ENCODE measurements at places on chromosomes 3 and 15.

DNA sequence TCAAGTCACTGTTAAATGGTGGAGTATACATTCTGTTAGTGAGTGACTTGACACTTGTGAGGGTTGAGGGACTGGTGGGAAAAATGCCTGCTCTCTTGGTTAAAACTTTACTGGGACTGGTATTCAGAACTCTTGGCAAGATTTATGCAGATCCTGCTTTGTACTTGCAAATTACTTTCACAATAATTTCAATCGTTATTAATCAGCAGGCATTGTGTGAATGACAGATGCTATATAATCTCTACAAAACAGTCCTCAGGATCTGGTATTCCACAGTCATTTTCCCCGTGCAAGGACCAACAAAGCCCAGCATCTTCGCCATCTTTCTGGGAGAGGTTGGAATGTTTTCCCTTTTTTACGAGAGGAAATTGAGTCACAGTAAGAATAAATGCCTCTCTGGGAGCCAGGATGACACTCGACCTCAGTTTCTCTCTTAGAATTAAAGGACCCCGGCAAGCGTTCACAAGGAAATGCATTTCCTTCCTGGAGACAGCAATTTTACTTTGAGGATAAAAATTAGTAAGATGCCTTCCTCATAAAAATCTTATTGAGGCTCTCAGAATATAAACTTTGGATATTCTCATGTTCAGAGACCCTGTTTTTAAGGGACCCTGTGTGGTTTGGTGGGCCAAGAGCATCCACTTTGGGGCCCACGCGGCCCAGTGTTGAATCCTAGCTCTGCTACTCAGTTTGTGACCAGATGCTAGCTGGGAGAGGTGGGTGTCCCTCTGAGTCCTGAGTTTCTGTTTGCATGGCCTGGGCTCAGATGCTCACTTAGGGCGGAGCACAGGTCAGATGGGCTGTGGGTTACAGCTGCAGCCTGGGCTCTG, 45.3 kb upstream of the PLCL2 start:
- no peak for DNase-seq

GRCh38 chr3:58657036-58657520, 9.5 kb downstream of the FAM3D start:
- no peak for DNase-seq

DNA sequence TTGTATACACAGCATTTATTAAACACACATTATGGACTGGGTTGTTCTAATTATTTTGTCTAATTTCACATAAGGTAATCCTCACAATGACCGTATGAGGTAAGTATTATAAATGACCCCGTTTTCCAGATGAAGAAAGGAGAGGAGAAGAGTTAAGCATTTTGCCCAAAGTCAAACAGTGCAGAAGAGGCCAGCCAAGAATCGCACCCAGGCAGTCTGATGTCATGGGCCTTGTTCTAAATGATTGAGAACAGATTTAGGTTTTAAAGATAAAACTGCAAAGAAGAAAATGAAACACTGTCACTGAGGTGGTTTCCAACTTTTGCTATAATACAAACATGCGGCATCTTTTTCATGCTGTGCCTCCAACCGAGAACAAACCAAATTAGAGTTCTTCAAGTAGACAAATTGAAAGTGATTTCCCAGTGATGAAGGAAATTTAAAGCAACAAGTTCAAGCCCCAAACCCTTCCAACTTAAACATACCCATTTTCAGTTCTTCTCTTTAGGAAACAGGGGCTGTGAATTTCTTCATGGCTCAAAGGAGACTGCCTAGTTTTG, 155.3 kb downstream of the THRB start:
- peak; percentile 17 for DNase-seq

GRCh38 chr3:69777582-69777967, 38.3 kb downstream of the MITF start:
- DNase-seq: no peak

DNA sequence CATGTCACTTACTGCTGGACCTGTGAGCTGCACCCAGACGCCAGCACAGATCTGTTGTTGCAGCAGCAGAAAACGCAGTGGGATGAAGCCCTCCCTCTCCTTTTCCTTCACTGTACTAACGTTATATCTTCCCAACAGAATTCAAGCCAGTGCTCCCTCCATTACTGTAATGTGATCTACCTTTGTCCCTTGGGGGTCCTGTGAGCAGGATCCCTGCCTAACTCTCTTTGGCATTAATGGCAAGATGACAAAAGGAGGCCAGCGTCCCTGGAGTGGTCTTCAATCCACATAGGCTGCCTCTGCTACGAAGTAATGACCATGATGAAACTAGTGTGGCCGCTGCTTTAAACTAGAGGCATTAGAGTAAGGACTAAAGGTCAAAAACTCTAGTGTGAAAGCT, 69.3 kb upstream of the SOX14 start:
- DNase-seq: no peak

- DNase-seq: no peak
These were observed 109.5 kb upstream of the PLXNA1 start for GRCh38 chr3:126873416-126873815.

DNA sequence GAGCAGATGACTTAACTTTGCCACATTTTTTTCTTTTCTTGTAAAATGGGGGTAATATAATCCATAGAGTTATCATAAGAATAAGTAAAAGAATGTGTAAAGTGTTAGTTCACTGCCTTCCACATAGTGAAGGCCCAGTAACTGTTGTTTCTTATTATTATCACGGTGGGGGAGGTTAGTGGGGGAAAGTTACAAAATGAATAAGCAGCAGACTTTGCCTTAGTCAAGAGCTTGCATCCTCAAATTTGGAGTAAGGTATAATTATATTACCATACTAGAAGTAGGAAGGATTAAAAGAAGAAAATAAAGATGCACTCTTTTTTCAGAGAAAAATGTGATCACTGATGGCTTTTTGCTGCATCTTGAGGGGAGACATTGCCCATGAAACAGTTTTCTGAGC, 247.6 kb downstream of the PTPRG start:
- DNase-seq: no peak

GRCh38 chr15:85756411-85757072, 38.2 kb downstream of the KLHL25 start:
- DNase-seq: peak; percentile 53

- DNase-seq: peak; percentile 69
These were observed 133.4 kb downstream of the TPRA1 start for GRCh38 chr3:127457094-127457475.

DNA sequence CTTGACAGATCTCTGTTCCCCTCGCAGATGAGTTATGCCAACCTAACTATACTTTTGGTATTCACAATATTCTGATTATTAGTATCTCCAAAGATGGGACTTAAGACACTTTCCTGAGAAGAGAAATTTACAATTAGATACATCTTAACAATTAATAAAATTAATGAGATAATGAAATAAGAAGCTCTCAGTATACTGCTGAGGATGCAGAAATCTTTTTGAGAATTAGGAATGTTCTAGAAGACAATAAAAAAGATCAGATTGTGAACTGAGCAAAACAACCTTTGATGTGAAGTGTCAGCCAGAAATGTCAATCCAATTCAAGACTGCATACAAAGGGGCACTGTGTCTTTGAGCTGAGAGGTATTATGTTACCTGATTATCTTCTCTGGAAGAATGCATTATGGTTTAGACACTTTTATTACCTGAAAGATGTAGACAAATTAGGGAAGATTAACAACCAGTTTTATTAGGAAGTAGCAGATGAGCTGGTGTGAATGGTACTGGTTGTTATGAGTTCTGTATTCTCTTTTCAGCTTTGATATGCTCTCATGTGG, 262.9 kb downstream of the TIGIT start:
- DNase-seq: no peak

DNA sequence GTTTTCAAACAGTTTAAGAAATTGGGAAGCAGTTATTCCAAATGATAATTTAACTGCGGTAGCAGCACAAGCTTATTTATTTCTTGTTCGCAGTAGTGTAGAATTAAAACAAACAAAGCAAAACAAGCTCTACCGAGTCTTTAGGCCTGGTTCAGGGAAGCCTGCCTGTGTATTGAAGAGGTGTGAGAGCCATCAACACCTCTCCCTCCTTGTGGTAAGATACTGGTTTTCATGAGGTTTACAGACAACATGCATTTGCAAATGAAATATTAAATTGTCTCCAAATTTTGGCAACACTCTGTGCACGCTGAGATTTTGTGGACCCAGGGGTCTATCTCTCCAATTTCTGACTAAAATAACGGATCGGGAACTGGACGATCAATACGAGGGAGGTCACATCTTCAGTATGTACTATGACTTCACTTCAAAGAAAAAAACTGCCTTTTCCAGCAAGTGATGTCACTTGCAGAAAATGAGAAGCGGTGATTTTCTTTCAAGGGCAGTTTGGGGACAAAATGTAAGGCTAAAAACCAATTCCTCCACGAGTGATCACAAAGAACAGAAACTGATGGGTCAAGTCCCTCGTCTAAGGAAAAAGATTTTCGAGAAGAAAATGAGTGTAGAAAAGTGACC, 721 bp downstream of the ATR start:
- no peak for DNase-seq

- DNase-seq: no peak
These were observed 65.4 kb downstream of the BDH1 start for GRCh38 chr3:197490098-197491058.

DNA sequence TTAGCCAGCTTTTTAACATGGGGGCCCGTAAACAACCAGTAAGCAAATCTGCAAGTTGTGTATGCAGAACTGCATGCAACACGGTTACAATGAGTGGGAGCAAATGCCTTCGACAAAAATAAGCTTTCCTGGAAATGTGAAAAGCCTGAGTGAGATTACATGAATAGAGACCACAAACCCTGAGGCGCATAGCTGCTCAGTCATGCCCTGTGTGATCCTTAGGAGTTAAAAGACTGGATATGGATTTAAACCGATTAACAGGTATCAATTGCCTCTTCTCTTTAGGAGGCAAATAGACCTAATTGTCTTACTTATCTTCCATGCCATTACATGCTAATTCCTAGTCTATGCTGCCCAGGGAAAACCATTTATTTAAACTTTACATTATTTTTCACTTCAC, 810.3 kb downstream of the ROBO1 start:
- DNase-seq: no peak

All from right cardiac atrium (tissue), 5 donors.